Cerebellum (tissue), 4 donors: ENCODE measurements at places on chromosomes 11 and 22. TPM values are rescaled to one million over a fixed set of nuclear protein-coding genes. Genes with fewer than 3 reads are reported as not detected.

Gene BARX2
- not detected for total RNA-seq

DNA sequence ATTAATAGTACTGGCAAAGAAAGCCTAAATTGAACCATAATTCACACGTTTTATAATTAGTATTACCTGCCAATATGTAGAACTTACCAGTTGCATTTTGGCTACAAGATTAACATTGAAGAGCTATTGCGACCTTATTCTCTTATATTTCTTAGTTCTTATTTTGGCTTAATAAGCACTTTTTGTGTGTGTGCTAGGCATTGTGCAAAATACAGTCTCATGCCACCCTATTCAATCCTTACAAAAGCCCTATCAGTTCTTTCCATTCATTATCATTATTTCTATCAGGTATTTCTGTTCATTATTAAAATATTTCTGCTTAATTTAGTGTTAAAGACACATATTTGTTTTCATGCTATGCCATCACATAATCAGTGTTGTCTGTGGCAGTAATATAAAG lies 41.2 kb downstream of the MAML2 start:
- no peak for DNase-seq

- DNase-seq: peak; percentile 64
Measured at GRCh38 chr22:41442240-41442792, 4.3 kb downstream of the TOB2 start.

- no peak for DNase-seq
Measured at GRCh38 chr22:26573026-26573662, 16.8 kb downstream of the TPST2 start.

Gene ACAT1
- total RNA-seq: 59.1 TPM

GRCh38 chr11:47154616-47155570 lies 21.8 kb downstream of the ARFGAP2 start:
- DNase-seq: peak; percentile 81

DNA sequence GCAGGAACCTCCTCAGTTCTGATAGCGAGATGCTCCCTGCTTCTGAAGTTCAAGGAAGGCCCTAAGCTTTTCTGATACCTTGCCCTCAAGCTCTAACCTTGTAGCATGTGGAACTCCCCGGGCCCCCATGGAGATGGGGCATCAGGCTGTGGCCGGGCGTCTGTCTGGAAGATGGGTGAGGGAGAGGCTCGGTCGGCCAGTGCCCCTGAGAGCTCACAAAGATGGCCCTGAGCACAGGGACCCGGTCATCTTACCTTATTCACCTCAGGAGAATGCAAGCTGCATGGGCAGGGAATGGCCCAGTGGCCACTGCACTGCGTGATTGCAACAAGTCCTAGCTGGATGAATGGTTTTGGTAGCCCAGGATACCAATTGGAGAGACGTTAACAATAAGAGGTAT lies 830.3 kb downstream of the TBC1D22A start:
- DNase-seq: no peak

- no peak for DNase-seq
Measured at GRCh38 chr11:47857892-47858543, 9.9 kb upstream of the NUP160 start.

GRCh38 chr11:1862588-1863351 lies 9.9 kb downstream of the LSP1 start:
- no peak for DNase-seq

DNA sequence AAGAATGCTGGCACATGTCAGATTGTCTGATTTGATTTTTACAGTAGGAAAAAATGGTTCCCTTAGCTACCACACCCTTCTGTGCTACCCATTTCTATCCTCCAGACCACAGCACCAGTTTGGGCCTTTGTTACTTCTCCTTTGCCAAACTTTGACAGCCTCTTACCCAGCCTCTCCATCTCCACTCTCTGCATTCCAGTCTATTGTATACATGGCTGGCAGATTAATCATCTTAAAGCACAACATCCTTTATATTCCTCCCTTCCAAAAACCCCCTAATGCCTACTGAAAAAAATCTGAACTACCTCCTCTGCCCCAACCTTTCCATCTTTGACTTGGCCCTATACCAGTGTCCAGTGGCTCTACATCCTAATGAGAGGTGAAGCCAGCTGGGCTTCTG lies 10.8 kb upstream of the PANX1 start:
- no peak for DNase-seq

- no peak for DNase-seq
Measured at GRCh38 chr22:37427135-37427710, at the start of gene ELFN2. Gene ELFN2, minus strand, starts transcription at chr22:37427479. Its CDS starts 51,945 bp downstream, at chr22:37375534.

Gene TAGLN
- 9.5 TPM for total RNA-seq

Gene GTF2H1
- 94.6 TPM for total RNA-seq

Gene VSTM5
- total RNA-seq: 3.7 TPM

DNA sequence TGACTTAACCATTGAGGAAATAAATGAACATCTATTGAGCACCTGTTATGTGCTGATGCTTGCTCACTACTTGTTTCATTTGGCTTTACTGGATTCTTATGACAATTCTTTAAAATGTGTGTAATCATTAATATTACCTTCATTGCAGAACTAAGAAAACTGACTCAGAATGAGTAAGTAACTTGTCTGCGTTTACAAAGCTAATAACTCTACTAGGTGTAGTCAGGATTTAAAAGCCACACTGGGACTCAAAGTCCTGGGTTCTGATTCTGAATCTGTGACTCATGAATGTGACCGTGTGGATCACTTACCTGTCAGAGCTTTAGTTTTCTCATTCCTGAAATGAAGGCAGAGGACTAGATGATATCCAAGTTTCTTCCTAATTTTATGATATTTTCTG lies 23.4 kb upstream of the KIRREL3 start:
- DNase-seq: no peak

DNA sequence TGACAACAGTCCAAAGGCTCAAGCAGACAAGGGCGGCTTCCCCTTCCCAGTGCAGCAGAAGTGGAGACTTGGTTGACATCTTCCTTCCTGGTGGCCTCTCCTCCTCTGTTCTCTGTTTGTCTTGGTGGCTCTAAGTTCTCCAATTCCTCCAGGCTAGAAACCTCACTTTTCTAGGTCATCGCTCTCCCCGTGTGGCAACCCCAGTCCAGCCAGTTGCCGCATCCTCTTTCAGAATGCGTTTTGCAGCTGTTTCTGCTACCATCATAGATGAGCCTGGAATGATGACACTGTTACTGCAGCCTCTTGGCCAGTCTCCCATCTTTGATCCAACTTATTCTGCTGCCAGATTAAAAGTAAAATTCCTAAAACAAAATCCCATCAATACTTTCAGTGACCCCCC lies 201.5 kb downstream of the TRIM29 start:
- DNase-seq: no peak

DNA sequence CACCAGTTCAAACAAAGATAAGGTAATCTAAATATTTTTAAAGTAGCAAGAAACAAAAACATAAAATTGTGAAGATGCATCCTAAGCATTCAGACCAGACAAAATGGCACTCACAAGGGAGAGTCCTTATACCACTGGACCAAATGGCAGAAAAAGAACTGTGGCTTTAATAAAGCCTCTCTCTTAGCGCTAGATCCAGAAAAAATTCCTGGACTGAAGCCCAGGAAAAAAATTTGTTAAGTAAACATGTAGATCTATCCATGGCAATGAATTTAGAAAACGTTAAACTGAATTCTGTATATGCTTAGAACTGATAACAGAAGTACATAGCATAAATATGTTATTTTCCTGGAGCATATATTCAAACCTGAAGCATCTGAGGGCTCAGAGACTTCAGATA lies 11.8 kb upstream of the CD59 start:
- DNase-seq: no peak
